SK-N-MC (cell line): ENCODE measurements at places on chromosomes 6 and 20.

DNA sequence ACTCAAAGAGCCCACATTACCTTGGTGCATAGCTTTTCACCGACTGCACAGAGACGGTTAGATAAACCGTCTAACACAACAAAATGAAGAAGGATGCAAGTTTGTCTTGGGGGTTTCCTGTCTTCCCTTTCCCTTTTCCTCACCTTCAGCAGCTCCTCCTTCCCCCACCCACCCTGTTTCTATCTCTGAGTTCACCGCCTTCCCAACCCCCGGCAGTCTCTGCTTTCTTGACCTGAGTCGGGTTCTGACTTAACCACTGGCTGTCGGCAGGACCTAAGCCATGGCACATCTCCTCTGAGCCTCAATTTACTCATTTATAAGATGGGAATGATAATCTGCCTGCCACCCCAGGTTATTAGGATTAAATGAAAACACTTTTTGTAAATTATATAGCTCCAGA is 25.8 kb upstream of the CNKSR3 start:
- no peak for DNase-seq

- DNase-seq = no peak
These were observed 29.0 kb downstream of the CEBPB start for GRCh38 chr20:50219600-50219999.

DNA sequence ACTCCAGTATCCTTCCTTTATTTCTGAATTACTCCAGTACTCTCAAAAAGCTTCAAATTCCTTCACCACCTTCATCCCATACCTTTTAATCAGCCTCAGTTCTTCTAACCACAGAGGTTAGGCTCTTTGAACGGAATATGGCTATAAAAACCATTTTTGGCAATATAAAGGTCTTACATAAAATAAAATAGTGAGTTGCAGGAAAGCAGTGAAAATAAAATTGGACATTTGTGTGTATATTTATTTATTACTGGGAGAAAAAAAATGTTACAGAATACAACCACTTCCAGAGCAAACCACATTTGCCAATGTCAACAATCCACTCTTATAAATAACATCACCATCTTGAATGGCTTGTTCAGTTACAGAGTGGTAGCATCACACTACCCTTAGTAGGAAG is 7.7 kb downstream of the HDDC2 start:
- DNase-seq = no peak

DNA sequence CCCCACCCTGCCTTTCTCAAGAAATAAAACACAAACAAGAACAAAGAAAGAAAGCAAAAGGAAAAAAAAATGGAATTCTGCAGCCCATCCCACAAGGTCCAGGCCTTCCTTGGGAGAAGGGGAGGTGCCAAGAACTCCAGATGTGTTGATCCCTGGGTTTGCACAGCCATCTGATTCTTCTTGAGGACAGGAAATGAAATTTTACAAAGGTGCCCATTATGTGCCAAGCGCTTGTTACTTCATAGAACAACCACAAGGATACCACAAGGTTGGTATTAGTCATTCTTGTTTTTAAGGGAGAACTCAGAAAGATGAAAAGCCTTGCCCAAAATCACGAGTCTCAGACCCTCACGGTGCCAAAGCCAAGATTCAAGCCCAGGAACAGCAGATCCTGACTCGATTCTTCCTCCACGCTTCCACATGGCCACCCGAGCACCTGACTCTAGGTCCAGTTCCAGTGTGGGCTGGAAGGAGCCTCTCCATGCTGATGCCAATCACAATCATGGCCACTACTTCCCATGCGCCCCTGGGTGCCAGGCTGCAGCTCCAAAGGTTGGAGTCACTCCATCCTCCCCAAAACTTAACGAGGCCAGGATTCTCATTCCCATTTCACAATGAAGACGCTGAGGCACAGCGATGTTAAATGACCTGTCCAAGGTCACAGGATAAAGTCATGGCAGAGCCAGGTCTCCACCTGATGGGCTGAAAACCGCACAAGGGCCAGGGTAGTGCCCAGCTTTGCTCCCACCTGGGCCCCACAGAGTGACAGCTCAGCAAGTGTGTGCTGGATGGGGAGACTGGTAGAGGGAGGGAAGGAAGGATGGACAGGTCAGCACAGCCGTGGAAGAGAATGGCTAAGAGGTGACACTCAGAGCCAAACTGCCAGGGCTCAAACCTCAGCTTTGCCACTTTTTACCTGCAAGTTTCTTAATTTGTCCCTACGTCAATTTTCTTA is 66.7 kb upstream of the TOP1 start:
- DNase-seq = no peak

DNA sequence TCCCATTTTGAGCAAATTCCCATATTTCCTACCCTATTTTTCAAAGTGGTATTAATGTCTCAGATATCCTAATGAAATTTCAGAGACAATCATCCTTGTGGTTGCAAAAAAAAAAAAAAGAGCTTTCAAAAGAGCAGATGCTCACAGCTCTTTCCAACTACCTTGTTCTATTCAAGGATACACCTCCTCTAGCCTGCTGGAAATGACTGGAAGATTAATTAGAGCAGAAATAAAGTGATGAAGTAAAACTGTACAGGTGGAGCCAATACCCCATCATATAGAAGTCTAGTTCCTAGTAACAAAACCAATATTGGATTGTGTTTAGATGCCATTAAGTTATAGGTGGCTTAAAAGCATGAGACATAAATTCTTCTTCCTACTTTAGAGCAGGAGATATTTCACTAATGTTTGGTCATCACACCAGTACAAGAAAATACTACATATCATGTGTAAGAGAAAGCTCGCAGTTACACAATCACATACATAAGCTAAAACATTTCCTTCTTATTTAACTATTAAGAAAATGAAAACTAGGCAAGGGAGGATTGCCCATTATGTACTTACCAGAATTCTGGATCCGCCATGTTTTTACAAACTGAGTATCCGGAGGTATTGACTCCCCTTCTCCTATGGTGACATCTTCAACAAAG is 42.4 kb downstream of the ILRUN start:
- DNase-seq = no peak

GRCh38 chr6:27312146-27312949 is at the start of gene POM121L2:
POM121L2 (minus strand) TSS chr6:27312273; CDS start chr6:27312170, 103 bp downstream.
- DNase-seq = no peak

DNA sequence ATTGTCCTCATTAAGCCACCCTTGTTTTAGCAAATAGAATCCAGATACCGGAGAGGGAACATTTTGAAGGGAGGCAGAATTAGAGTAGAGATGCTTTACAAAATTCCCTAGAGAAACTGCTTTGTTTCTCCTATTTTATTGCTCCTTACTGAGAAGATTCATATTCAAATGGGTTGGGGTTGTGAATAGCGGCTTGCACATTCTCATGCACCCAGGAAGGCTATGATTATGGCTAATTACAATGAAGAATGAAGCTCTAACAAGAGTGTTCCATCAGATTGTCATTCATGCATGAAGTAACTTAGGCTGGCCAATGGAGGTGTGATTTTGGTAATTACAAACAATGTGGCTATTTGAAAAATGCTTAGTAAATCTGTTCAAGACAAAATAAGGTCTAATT is 129.6 kb downstream of the PACRG start:
- DNase-seq = no peak

GRCh38 chr20:44746367-44747165 is 901 bp downstream of the KCNK15 start:
- DNase-seq = no peak
